Memory B cell (primary cell): ENCODE measurements at places on chromosomes 4 and X.
A peak's percentile ranks its signal among the peaks of the same experiment; 100 is the strongest.

DNA sequence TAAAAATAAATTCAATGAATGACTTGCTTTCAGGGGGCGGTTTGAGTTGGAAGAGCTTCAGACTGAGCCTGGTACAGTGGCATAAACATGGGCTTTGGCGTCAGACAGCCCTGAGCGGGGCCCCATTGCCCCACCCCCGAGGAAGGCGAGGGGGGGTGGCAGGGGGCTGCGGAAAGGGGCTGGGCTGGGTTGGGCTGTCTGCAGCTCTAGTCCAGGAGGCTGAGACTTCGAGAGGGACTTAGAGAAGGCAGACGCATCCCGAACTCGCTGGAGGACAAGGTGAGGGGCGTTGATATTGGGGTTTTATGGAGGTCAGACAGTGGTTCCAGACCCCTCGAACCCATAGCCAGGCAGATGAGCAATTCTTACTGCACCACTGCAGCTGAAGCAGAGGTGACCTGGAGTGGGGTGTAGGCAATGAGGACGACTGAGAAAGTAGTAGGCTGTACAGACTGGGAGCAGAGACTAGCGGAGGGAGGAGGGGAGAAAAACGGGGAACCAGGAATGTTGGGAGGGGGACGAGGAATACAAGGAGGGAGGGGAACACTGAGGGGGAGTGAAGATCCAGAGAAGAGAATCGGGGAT, at the start of gene MAGED2:
Gene MAGED2 (plus strand): TSS at position 222 of the 585 bp plus-strand sequence. CDS start 1,587 bp downstream, outside the sequence.
- no peak for DNase-seq

GRCh38 chrX:16436348-16437188, 213.4 kb upstream of the S100G start:
- DNase-seq, result peak; percentile 57

DNA sequence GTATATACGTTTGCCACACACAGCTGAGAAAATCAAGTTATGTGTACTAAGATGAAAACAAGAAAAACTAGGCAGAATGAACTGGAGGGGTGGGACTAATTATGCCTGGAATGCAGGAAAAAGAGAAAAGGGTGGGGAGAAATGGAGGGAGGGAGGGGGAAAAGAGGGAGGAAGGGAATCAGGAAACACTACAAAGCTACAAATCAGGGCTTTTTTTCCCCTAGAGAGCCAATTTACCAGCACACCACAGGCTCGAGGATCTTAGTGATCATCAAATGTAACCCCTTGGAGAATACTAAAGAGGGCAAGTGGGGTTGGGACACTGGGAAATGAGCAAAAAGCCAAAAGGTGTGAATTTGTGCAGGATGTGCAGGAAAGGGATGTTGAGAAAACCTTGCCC, 451.9 kb downstream of the SMARCA1 start:
- DNase-seq, result no peak

DNA sequence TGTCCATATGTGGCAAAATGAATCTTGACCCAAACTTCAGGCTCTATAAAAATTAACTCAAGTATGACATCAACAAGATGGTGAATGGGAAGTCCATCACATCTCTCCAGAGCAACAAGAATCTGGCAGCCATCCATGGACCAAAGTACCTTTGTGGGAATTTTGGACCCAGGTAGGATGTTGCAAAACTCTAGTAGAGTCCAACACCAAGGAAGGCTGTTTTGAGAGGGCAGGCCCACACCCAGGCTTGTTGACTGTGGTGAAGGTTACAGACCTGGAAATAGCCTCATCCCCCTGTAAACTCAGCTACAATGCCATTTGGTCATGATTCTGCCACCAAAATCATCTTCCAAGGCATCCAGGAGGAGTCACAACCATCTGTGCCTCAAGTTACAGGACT, 12.9 kb downstream of the DGAT2L6 start:
- no peak for DNase-seq

GRCh38 chr4:7877176-7877575, 62.5 kb downstream of the AFAP1 start:
- no peak for DNase-seq

GRCh38 chr4:128661479-128661878, 148.0 kb upstream of the JADE1 start:
- DNase-seq, result no peak

GRCh38 chr4:54746218-54746617, 88.5 kb downstream of the KIT start:
- DNase-seq, result no peak

GRCh38 chr4:173500841-173501591, 29.0 kb downstream of the HAND2 start:
- DNase-seq, result no peak

GRCh38 chrX:45980726-45981125, 564.5 kb downstream of the ZNF674 start:
- DNase-seq, result no peak
